ENCODE measurements at places on chromosomes 2 and 18. TPM values are rescaled to one million over a fixed set of nuclear protein-coding genes. Genes with fewer than 3 reads are reported as not detected.

Gene SGPP2
- 2.1 TPM for total RNA-seq

Gene KLHL14
- total RNA-seq = 3.7 TPM

Gene RESP18
- not detected for total RNA-seq

Gene FEV
- total RNA-seq = not detected

Gene ALLC
- not detected for total RNA-seq

Gene SMYD1
- 0.10 TPM for total RNA-seq

Gene RHOB
- 1,311 TPM for total RNA-seq

DNA sequence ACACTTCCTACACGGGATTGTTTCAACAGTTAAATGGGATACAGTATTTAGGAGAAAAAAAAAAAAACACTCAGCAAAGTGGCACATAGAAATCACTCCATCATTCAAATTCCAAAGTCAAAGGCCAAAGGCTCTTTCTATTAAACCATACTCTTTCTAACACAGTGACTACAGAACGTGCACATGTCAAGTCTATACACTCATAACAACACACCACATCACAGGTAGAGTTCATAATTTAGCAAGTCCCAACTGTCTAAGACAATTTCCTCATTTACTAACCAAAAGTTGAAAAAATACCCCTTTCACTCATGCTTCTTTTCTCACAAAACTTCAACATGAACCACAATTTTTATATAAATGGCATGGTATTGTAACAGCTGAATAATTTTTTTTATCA lies 70.8 kb downstream of the MBOAT2 start:
- DNase-seq = no peak

DNA sequence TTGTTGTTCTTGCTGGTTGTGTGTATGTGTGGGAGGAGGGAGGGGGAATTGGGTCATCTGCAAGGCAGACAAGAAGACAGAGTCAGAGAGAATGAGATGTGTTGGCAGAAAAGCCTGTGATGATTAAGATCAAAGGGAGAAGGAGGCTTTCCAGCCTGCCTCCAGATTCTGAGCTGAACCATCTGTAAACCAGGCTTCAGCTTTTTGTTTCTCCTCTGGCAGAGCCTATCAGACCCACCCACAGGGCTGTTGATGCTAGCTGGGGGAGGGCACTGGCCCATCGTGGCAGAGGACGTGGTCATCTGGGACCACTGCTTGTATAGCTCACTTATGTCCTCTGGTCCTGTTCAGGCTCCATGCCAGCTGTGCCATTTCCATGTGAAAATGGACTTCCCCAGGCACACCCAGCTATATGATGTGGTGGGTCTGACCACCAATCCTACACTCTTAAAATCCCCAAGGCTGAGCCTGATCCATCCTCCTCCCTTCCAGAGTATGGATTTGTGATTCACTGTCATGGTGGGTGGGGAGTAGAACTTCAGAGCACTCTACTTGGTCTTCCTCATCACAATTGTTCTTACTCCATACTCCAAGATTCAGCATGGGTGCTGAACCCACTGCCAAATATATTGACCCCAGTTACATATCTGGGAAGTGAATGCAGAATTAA lies 27.8 kb upstream of the COL6A3 start:
- no peak for DNase-seq

- DNase-seq = peak; percentile 43
Measured at GRCh38 chr2:239264492-239264837, 136.4 kb downstream of the HDAC4 start.

- no peak for DNase-seq
Measured at GRCh38 chr2:127872354-127872753, 13.4 kb downstream of the AMMECR1L start.

GRCh38 chr2:121388371-121388770 lies 103.4 kb upstream of the TFCP2L1 start:
- no peak for DNase-seq

DNA sequence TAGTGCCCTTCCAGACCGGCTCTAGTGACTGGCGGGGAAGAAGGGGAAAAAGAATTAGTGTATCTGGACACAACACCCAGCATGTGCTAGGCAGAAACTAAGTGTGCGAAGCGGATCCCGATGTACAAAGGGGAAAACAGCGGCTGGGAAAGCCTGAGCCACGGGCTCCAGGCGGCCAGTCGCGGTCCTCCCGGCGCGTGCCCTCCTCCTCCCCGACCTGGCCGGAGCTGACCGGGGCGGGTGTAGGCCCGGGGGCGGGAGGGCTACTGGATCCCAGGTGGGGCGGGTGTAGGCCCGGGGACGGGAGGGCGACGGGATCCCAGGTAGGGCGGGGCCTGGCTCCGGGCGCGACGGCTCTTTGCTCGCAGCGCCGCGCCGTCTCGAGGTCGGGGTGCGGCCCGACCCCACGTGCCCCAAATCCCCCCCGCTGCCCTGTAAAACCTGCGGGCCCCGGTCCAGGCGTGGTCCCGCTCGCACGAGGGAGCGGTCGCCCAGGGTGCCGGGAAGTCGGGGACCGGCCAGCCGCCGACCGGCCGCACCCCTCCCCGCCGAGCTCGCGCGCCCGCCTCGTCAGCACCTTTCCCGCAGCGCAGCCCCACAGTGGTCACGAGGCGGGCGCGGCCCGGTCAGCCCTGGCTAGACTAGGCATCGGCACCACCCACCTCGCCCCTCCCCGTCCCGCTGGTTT lies 48.8 kb downstream of the C2orf42 start:
- DNase-seq = no peak

DNA sequence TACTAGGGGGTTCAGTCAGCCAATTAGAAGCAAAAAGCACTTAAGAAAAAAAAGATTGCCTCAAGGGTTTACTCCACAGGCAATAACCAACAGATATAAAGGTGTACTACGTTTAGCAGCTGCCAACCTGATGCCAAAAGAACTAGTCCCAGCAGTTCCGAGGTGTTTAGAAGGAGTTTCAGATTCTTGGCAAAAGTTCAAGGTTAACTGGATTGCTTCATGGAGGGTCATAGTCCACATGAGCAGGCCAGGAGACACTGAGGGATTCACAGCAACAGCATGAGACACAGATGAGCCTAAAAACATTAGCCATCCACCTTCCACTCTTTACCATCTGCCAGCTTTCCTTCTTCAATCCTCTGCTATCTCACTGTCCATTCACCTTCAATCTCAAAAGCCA lies 4.9 kb upstream of the DNAH7 start:
- DNase-seq = no peak

GRCh38 chr2:168633895-168634294 lies 168.5 kb upstream of the NOSTRIN start:
- no peak for DNase-seq

DNA sequence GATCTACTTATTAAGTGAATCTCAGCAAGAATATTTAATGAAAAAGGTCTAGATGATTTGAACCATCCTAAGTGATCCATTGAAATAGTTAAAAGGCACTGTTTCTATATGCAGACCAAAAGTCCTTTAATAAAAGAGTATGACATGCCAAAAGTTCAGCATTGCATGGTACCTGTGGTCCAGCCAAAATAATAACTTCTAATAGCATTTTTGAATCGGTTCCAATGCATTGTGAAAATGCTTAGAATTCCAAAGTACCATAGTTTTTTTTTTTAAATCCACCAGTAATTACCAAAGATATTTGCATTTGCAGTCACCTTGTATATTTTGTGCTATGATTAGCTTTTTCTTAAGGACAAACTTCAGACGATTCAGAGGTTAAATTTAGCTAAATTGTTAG lies 79.9 kb downstream of the NYAP2 start:
- no peak for DNase-seq

GRCh38 chr2:159073256-159073655 lies 104.8 kb downstream of the TANC1 start:
- DNase-seq = no peak

- DNase-seq = no peak
Measured at GRCh38 chr2:201909348-201909747, 103.0 kb downstream of the CDK15 start.

DNA sequence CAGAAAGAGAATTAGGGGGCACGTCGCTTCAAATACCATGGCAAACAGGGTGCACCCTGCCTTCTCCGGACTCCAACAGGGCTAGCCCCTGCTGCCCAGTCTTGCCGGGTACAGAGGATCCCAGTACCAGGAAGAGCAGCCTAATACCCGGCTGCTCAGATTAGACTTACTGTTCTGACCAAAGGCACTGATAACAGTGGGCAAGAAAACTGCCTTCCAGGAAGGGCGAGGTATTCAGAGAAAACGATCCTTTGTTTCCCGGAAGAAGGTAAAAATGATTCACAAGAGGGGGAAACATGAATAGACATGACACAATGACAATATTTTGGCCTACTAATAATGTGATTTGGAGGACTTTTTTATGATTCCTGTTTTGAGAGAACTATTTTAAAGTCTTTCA lies 99.9 kb downstream of the SS18 start:
- DNase-seq = no peak

DNA sequence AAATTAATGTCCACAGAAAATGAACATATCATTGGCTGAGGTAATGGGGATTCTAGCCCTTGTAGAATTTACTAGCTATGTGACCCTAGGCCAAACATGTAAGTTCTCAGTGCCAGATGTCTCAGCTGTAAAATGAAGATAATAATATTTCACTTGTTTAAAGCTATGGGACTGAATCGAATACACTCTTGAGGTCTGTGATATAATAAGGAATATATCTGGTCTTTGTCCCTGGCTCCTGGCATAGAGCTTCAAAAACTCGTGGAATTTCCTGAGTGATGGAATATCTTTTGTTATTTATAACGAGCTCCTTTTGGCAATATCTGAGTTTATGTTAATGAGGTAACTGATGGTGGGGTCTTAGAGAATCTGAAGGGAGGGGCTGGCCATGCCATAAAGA lies 201.4 kb upstream of the CYP26B1 start:
- DNase-seq = no peak

GRCh38 chr2:26916128-26916692 lies 54.2 kb upstream of the MAPRE3 start:
- no peak for DNase-seq

GRCh38 chr2:72077702-72078169 lies 69.9 kb downstream of the CYP26B1 start:
- DNase-seq = no peak

GRCh38 chr18:49917742-49918141 lies 104.4 kb upstream of the ACAA2 start:
- no peak for DNase-seq

- no peak for DNase-seq
Measured at GRCh38 chr2:45119038-45119437, 109.8 kb upstream of the SIX2 start.

- no peak for DNase-seq
Measured at GRCh38 chr2:129763190-129763846, 216.1 kb upstream of the RAB6C start.

DNA sequence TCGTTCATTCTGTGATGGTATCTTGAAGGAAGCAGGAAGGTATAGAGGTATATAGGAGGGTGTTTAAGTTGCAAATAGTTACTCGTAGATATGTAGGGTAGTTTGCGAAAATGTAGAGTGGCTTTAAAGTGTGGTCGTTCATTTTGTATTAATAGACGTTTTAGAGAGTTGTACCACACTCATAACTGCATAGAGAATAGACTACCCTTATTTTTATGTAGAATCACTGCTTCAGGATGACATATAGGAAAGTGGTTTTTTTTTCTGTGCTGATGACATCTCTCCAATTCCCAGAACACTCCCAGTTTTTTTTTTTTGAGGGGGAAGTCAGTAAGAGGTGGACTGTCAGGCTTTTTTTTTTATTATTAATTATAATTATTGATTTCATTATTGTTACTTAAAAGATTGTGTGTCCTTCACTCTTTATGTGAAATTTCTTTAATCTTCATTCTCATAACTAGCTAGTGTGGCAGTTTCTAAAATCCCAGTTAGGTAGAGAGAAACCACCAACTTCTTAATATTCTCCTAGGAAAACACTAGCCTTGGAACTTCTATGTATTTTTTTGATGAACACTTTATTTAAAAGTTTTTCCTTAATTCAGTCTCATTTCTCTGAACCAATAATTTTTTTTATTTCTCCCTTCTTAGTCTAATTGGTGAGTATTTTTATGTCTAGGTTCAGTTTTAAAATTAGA lies 1.5 kb downstream of the ACTR3 start:
- no peak for DNase-seq

DNA sequence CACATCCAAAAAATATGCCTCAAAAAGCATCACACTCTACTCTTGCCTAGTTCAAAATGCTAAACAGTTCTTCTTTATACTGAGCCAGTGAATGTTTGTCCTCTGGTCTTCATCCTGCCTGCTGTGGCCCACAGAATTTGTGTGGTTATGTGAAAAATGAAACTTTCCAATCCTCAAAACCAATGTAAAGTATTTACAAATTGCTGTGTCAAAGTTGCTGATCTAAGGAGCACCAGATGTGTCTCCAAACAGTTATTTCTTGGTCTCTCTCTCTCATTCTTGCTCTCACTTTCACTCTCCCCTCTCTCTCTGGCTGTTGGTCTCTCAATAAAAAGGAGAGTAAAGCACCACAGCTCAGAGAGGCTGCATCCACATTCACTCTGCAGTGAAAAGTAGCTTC lies 23.0 kb downstream of the EPHA4 start:
- no peak for DNase-seq

DNA sequence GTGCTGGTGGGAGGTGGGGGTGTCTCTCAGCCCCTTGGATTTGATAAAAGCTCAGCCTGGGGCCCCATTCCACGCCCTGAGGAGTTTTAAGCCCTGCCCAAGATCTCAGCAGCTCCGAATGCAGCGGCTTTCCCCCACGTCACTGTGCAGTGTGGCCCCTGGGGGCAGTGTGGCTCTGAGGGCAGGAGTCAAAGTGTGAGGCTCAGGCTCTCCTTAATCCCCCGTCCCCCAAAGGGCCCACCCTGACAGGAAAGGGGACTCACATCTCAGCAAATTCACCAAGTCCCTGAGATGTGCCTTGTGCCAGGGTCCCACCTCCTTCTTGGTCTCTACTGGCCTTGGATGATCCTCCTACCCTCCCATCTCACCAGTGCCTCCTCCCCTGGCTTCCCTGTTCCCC lies 25.2 kb downstream of the NPPC start:
- no peak for DNase-seq

DNA sequence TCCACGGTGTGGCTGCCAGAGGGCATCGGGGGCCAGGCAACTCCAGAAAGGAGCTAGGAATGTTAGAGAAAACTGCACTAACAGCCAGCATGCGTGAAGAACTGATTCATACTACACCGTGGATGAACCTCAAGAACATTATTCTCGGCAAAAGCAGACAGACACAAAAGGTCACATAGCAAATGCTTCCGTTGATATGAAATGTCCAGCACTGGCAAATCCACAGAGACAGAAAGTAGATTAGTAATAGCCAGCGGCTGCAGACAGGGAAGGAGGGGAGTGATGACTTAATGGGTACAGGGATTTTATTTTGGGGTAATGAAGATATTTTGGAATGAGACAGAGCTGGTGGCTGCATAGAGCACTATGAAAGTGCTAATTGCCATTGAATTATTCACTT lies 37.4 kb downstream of the SCTR start:
- no peak for DNase-seq

Measured in ovary (tissue), 10 donors.